ENCODE measurements at places on chromosomes 3 and 15. TPM values are rescaled to one million over a fixed set of nuclear protein-coding genes. Genes with fewer than 3 reads are reported as not detected.

- no peaks in the 10 kb centered on the region for H3K36me3 ChIP-seq
- DNase-seq = no peak
- no peaks in the 10 kb centered on the region for H3K4me1 ChIP-seq
- H3K4me3 ChIP-seq = no peak overlapping the region
- no peak overlapping the region for H3K27ac ChIP-seq
These were observed 827 bp downstream of the WNT5A start for GRCh38 chr3:55486101-55486856.

- H3K4me1 ChIP-seq = peaks cover 41% of the 10 kb centered on the region
- no peak for DNase-seq
- H3K27me3 ChIP-seq = no peaks in the 10 kb centered on the region
These were observed 23.4 kb downstream of the GOLIM4 start for GRCh38 chr3:168072323-168072650.

DNA sequence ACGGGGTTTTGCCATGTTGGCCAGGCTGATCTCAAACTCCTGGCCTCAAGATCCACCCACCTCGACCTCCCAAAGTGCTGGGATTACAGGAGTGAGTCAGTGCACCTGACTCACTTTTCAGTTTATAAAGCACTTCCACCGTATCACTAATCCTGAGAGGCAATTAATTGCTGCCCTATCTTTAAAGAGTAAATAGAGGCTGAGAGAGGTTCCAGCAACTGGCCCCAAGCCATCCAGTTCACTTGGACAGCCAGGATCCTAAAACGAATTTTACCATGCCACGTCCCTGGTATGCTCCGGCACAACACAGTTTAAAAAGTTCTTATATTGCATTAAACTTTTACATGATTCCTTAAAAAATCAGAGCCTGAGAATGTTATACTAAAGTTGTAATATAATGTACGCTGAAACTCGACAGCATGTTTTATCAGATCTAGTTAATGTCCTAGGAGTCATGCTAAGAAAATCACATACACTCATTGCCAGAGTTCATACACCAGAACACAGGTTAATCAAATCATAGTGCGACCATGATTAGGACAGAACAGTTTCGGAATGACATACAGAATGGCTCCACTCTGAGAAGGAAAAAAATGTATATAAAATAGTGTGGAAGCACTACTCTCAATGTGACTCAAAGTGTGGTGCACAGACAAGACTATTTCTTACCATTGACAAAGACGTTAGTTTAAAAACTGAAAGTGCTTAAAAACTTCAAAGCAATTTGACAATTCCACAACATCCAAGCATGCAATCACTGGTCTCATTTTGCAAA lies 125.4 kb downstream of the ULK4 start:
- no peak for DNase-seq
- H3K4me1 ChIP-seq = 0 out of 2 replicates have a peak, but pooled peaks cover 3% of the 10 kb centered on the region
- H3K27ac ChIP-seq = no peak overlapping the region

DNA sequence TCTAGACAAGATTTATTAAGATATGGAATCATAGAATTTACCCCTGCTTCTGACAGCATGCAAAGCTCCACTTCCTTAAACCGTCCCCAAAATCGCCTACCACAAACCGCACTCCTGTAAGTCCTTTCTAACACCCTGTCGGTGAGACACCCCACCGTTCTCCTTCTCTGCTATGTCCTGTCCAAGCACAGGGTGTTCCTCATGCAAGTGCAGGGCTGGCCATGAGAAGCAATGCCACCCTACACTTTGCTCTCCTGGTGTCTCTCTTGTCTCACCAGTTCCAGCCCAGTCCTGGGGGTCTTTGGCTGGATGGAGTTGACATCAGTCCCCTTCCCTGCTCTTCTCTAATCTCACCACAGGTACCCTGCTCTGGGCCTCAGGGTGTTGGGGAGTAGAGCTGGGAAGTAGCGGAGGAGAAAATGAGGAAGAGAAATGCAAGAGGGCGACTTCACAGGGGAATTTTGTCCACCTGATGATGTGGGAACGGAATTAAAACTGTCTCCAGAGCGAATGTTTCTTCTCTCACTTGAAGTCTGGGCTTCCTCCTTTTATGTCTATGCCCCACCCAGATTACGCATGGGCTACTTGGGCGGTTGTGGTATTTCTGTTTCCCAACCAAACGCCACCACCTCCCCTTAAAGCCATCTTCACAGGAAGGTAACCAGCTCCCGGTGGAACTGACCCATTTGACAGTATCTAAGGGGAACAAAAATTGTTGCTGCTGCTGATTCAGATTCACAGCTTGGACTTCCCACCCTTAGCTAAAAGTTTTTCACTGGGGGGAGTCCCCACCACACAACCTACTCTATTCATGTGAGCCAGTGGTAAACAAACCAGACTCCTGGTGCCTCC lies 49.9 kb downstream of the CASR start:
- DNase-seq = no peak
- no peak overlapping the region for H3K4me3 ChIP-seq
- no peaks in the 10 kb centered on the region for H3K36me3 ChIP-seq
- no peaks in the 10 kb centered on the region for H3K4me1 ChIP-seq

DNA sequence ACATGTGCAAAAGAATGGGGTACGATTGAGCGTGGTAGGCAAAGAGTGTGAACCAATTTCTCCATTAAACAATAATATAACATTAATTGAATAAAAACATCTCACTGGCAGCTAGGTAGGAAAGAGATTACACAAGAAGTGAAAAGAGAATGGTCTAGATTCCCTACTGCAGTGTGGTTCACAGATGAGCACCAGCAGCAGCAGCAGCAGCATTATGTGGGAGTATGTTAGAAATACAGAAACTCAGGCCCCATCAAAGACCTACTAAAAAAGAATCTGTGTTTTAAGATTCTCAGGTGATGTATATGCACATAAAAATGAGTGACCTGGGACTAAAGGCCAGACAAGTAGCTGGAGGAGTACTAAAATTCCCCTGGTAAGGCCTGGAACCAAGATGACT lies 118.2 kb downstream of the ADAM10 start:
- no peaks in the 10 kb centered on the region for H3K4me1 ChIP-seq
- no peak for DNase-seq
- no peaks in the 10 kb centered on the region for H3K27me3 ChIP-seq
- H3K27ac ChIP-seq = no peak overlapping the region

CCR8 gene
- not detected for total RNA-seq

TMC3 gene
- not detected for total RNA-seq

MED12L gene
- total RNA-seq = 6.4 TPM

BCL2A1 gene
- total RNA-seq = 0.44 TPM

ISLR gene
- total RNA-seq = 0.12 TPM
